Frontal cortex (tissue), 4 donors: ENCODE measurements at places on chromosomes 4 and X. TPM values are rescaled to one million over a fixed set of nuclear protein-coding genes. Genes with fewer than 3 reads are reported as not detected.

The FGFBP2 gene
- not detected for total RNA-seq

The UGT2B17 gene
- not detected for total RNA-seq

The SSX3 gene
- not detected for total RNA-seq

The AREG gene
- not detected for total RNA-seq

The TLR6 gene
- 1.2 TPM for total RNA-seq

The ARMCX4 gene
- 9.4 TPM for total RNA-seq

The TCEAL9 gene
- total RNA-seq: 27.7 TPM

The SLC26A1 gene
- total RNA-seq: 2.0 TPM

The GATA1 gene
- total RNA-seq: under 0.01 TPM

The FHDC1 gene
- total RNA-seq: 5.7 TPM

The ARHGAP6 gene
- 3.3 TPM for total RNA-seq

The BTC gene
- not detected for total RNA-seq

The DUSP21 gene
- total RNA-seq: not detected

The SAGE1 gene
- not detected for total RNA-seq

The CCKAR gene
- total RNA-seq: not detected

The RADX gene
- total RNA-seq: 9.4 TPM

The SLC10A6 gene
- total RNA-seq: not detected

The PCYT1B gene
- 29.8 TPM for total RNA-seq

The ADH5 gene
- 113 TPM for total RNA-seq

The ARAP2 gene
- 57.1 TPM for total RNA-seq

The FAM184B gene
- 5.3 TPM for total RNA-seq

The SMIM10L2A gene
- total RNA-seq: 9.0 TPM

The CCDC160 gene
- 2.0 TPM for total RNA-seq

The TLL1 gene
- total RNA-seq: 2.9 TPM

The ARR3 gene
- not detected for total RNA-seq

The WFS1 gene
- total RNA-seq: 3.7 TPM

The RTL9 gene
- under 0.01 TPM for total RNA-seq

The MAGEA2 gene
- not detected for total RNA-seq

The VCX3B gene
- not detected for total RNA-seq

The TDO2 gene
- total RNA-seq: not detected

The BEX3 gene
- total RNA-seq: 179 TPM

The RAB39B gene
- 30.6 TPM for total RNA-seq

The ENPEP gene
- total RNA-seq: 2.0 TPM

The NAP1L3 gene
- 136 TPM for total RNA-seq
